RPMI8226 (cell line): ENCODE measurements at places on chromosomes 2 and 18.

- DNase-seq = no peak
Observed at GRCh38 chr2:223954401-223954800, 2.9 kb upstream of the MRPL44 start.

DNA sequence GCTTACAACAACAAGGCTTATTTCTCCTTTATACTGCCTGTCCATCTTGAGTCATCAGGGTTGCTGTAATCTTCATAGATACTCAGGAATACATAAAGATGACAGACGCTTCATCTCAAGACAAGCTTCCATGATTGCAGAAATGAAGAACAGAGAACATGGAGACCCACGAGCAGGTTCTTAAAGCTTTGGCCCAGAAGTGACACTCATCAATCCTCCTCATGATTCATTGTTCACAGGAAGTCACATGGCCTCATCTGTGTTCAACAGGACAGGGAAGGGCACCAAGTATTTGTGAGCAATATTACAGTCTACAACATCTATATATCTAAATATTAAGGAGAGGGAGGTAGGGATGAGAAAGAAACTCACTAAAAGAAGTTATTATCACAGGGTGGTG is 36.5 kb upstream of the PGAP1 start:
- no peak for DNase-seq

- no peak for DNase-seq
Observed at GRCh38 chr2:74028741-74029140, 44.0 kb downstream of the TET3 start.

DNA sequence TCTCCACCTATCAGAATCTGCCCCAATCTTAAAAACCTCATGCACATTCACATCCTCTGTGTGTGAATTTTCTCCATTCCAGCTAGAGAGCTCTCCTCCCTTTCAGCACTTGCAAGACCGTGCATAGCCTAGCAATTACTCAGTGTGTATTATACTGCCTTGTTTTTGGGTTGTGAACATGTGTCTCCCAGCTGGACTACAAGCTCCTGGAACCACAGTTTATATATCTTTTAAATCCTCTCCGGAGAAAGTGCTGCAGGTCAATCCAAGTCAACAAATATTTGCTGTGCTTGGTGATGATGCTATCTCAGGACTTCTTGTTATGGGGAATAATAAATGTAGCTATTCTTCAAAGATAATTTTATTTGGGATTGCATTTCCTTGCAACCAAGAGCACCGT is 58.2 kb upstream of the MEX3C start:
- no peak for DNase-seq

DNA sequence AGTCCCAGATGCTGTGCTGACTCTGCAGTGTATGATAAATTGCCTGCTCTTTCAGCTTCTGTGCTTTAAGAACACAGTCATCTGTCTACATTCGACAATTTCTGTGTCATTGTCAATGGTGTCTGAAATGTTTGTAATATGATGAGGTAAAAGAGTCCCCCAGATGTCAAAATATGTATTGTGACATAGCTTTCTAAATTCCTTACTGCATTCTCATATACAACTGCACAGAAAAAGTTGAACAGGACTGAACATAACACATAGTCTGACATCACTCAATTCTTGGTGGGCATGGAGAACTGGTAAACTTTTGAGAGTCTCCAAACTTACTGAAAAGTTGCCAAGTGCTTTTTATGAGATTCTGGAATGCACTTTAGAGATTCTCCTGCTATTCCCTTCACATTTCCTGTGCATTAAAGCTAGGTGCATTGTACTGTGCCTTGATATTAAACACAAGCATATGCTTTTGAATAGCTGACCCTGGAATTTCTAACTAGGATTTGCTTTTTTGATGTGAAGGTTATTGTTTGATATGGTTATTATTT is 48.1 kb upstream of the ARHGAP28 start:
- DNase-seq = no peak

DNA sequence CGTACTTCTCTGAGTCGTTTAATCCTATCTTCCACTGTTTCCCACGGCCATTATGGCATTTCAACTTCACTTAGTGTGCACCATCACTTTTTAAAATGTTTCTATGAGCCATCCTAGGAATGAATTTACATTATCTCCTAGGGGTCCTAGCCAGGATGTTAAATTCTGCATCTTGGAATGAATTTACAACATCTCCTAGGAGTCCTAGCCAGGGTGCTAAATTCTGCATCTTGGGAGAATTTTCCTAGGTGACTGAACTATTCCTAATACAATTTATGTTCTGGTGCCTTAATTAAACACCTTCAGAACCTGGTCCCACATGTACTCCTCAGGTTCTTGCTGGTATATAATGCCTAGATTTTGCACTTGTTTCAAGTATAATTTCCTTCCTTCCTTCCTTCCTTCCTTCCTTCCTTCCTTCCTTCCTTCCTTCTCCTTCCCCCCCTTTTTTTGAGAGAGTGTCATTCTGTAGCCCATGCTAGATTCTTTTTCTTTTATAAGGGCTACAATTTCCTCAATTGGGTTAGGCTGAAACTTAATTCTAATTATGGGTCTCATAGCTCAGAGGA is 72.1 kb downstream of the TBR1 start:
- no peak for DNase-seq

GRCh38 chr2:184534986-184535385 is 63.3 kb upstream of the ZNF804A start:
- no peak for DNase-seq

DNA sequence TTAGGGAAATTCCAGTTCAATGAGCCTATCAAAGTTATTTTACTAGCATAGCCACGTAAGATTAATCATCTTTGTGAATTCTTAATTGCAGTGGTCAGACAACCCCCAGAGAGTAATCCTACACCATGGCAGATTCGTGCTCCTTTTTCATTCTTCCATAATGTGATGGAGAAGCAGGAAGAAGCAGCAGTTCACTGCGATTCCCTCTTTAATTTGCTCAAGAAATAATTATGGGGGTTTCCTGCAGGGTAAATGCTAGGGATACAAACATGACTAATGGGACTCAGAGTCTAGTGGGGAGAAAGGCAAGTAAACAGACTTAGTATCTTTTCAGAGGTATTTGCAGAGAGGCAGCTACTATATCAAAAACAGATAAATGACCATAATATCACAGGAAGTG is 175.8 kb upstream of the HNRNPA3 start:
- DNase-seq = no peak

DNA sequence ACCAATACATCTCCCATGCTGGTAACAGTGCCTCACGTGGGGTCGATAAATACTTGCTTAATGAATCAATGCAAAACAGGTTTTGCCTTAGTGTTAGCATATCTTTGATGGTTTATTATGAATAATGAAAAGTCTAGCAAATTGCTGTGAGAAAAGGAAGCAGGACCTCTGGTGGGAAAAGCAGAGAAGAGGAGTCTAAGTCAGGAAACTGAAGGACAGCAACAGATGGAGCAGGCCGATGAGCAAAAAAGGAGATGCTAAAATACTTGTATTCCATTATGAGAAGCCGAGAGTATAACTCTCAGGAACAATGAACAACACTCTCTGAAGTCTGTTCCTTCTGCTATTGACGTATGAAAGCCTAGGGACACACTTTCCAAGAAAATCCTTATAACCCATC is 555.2 kb upstream of the KLHL29 start:
- DNase-seq = no peak

DNA sequence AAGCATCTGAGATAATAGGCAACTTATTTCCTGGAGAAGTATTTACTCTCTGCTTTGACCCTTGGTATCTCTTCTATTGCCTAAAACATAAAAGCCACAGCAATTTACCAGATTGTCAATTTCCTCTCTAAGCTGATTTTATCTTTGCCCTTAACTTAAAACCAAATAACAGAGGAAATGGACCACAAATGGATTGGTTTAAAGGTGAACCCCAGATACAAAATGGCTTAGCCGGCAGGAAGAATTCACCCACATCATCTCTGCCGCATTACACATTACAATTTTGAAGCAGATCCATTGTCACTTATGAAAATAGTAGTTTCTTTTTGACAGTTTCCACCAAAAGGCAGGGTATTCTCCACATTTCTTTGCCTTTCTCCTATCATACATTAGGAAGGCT is 585.8 kb upstream of the CHAC2 start:
- DNase-seq = no peak

- no peak for DNase-seq
Observed at GRCh38 chr2:141941210-141941714, 189.6 kb downstream of the LRP1B start.

DNA sequence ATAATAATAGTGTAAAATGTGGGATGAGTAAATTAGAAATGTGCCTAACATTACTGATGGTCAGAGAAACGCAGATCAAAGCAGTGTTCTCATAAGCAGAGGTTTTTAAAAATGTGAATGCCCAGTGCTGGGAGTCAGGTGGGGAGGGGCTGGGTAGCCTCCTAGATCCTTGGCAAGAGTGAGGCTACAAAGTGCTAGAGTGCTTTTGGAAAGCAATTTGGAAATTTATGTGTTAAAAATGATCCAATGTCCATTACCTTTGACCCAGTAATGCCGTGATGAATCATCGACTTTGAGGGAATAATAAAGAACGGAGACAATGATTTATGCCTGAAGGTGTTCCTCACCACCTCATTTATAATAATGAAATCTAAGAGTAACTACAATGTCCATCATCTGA is 44.9 kb upstream of the TWIST2 start:
- no peak for DNase-seq

DNA sequence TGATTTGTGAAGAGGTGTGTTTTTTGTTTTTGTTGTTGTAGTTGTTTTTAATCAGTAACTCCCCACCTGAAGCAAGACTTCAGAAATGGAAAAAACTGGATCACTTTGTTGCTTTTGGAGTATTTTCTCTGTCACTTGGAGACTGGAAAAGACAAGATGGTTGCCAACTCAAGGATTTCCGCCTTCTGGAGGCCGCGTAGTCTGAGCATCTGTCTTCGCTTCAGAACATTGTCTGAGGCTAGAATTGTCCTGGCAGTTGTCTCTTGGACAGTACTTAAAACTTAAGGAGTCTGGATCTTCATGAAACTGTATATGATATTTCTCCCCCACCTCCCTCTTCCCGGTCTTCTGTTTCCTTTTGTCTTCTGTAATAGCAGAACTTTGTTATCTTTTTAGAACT is 67.7 kb downstream of the ARHGAP28 start:
- no peak for DNase-seq

GRCh38 chr18:77551055-77551454 is 301.4 kb downstream of the GALR1 start:
- no peak for DNase-seq

- DNase-seq = no peak
Observed at GRCh38 chr2:142234741-142235140, 103.9 kb upstream of the LRP1B start.

DNA sequence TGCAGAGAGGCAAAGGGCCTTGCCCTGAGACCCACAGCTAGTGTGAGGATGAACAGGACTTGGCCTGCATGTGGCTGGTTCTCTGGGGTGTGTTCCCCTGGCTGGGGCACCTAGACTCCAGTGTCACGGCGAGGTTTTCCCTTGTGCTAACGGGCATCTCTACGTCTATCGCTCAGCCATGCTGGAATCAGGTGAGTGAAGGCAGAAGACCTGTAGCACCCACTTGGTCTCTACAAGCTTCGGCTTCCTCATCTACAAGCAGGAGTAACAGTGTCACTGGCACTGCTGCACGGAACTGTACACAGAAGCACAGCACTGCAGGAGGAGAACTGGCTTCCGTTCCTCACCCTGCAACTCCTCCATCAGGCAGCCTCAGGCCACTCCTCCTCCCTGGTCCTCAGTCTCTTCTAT is 30.6 kb downstream of the HS1BP3 start:
- DNase-seq = no peak

- no peak for DNase-seq
Observed at GRCh38 chr2:212330263-212330662, 208.3 kb downstream of the ERBB4 start.

GRCh38 chr18:58674863-58675472 is 3.7 kb downstream of the MALT1 start:
- no peak for DNase-seq

DNA sequence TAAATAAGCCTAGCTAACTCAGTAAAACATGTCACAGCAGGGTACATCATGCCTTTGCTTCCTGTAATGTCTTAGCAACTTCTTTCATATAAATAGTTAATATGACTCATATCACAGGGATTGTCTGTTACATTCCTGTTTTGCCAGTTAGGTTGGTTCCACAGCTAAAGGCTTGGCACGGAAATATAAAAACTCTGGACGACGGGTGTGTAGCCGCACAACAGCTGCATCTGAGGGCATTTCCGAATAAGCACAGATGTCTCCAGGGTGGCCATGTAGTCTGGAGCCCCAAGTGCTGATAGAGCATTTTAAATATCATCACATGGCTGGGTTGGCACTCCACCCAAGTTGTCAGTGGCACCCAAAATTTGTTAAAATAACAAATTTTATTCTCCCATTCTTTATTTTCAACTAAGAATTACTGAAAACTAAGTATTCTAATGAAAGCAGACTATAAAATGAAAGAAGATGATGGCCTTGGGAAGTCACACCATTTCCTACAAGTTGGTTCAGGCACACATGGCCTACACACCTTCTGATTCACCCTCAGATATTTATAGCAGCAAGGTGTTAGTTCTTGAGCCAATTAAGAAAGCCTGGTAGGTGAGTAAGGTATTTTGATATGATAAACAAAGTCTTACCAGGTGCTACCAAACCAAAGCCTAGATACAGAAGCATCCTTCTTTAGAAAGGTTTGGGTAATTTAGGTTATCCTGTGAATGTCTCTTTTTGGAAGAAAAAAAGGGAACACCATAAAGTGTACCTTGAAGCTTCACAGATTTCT is 61.8 kb upstream of the STK17B start:
- DNase-seq = peak; percentile 91

DNA sequence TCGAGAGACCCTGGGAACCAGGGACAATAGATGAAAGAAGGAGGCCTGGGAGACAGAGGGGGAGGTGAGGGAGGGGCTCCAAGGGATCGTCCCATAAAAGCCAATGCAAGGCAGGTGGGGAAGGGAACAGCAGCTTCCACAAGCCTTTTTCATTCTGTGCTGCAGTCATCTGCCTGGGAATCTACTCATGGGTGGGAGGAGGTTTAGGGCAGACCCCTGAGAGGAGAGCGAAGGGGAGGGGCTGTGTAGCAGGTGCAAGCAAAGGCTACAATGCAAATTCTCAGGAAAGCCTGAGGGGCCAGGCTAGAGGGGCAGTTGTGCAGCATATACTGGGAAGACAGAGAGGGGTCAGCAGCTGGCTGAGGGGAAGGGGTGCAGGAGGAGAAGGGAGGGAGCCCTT is 135.4 kb downstream of the SETBP1 start:
- DNase-seq = no peak
